ENCODE measurements at places on chromosomes 2 and 18.

DNA sequence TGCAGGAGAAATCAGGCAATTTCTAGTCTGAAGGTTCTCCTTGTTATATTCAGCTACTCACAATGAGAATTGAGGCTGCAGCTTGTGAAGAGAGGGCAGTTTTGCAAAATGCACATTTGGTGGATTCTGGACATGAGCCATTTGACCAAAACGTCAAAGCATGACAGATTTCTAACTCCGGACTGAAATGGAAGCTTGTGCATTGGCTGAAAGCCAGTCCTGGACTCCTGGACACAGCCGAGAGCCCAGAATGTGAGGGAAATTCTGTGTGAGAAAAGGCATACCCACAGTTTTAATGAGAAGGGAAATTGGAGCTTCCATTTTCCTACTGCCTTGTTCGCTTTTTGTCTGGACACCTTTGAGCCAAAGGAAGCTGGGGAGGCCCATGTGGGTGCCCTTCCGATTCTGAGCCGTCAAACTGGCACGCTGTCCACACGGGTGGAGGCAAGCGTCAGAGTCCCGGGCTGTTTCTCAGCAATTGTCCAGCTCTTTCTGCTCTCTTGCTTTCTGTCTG lies 23.7 kb upstream of the ROCK2 start:
- DNase-seq: no peak

GRCh38 chr2:117514371-117514770 lies 300.1 kb upstream of the DDX18 start:
- no peak for DNase-seq

GRCh38 chr2:106062627-106063026 lies 131.5 kb downstream of the UXS1 start:
- DNase-seq: no peak

GRCh38 chr2:173851141-173851641 lies 114.0 kb downstream of the SP3 start:
- no peak for DNase-seq

DNA sequence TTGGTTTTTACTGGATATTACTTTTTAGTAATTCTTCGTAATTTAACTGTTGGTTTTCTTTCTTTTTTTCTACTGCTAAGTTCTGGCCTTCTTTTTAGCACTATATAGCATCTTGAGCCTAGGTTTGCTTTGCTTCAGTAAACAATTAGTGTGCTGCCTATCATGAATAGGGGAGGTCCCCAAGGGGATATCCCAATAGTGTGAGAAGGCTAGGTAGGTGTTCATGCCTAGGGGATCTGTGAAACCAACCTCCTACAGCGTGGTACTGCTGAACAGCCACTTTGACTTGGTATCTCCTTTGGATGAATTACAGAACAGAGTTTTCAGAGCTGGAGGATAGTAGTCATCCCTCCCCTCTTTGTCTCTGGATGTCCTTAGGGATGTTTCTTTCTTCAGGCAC lies 310.2 kb upstream of the HNMT start:
- no peak for DNase-seq

- no peak for DNase-seq
These were observed 28.3 kb downstream of the MAP3K2 start for GRCh38 chr2:127359520-127359919.

DNA sequence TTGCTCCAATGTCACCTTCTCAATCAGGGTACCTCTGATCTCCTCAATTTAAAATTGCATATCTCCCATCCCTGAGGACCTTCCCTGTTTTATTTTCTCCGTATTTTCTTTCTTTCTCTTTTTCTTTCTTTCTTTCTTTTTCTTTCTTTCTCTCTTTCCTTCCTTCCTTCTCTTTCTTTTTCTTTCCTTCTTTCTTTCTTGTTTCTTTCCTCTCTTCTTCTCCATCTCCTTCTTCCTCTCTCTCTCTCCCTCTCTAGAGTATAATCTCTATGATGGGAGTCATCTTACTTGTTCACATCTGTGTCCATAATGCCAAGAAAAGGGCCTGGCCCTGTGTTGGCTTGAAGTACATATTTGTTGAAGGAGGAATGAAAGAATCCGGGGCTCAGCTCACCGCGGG lies 21.3 kb upstream of the SIX2 start:
- no peak for DNase-seq

GRCh38 chr18:31977270-31977872 lies 34.4 kb upstream of the TRAPPC8 start:
- peak; percentile 39 for DNase-seq

- no peak for DNase-seq
These were observed 17.4 kb upstream of the CREB1 start for GRCh38 chr2:207512356-207512755.

DNA sequence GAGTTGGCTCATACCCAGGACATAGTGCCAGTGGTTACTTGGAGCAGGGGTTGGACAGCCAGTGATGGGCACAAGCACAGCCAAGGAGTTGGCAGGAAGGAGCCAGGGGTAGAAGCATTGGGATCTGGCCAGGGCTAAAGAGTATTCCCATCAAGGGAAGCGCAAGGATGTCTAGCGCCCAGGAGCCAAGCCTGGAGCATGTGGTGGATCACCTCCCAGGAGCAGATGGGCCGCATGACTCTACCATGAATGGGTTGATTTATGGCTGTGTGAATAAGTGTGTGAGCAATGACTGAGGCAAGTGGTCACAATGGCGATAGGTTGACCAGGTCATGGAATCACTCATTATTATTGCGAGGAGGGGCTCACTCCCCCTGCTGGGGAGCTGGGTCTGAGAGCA lies 111.1 kb downstream of the FHOD3 start:
- DNase-seq: no peak

GRCh38 chr2:131493199-131493968 lies 1.2 kb upstream of the MZT2A start:
- no peak for DNase-seq

DNA sequence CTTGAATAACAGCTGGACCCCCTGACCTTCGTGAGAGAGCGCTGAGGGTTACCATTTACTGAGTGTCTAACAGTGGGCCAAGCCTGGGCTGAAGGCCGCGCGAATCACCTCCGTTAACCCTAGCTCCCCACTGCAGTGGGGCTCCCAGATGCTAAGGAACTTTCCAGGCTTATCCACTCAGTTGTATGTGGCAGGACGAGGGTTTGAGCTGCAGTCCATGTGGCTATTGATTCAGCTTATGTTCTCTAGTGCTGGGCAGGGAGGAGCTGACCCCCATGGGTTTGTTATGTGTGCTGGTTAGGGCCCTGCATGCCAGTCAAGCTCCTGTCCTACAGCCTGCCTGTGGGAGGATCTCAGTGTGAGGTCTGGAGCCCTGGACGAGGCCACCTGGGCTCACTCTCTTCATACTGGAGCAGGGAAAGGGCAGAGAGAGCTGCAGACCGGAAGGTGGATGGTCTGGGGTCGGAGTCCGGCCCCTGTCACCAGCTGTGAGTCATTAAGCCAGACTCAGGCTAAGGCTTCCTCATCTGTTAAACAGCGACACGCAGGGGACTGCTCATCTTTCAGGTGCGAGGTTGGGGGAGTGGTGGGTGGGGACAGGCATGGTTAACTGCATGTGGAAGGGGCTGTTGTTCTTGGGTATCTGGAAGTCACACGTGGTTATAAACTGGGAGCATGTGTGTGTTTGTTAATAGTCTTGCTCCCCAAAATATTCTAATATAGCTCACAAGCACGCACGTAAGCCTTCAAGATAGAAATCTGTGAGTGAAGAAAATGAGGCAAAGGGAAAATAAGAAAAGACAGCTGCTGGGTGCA lies 6.6 kb downstream of the PSD4 start:
- DNase-seq: no peak

GRCh38 chr18:3998698-3999333 lies 456.3 kb downstream of the DLGAP1 start:
- DNase-seq: no peak

Data from NCI-H1930 (cell line).